ENCODE measurements at places on chromosomes 2 and 18.

DNA sequence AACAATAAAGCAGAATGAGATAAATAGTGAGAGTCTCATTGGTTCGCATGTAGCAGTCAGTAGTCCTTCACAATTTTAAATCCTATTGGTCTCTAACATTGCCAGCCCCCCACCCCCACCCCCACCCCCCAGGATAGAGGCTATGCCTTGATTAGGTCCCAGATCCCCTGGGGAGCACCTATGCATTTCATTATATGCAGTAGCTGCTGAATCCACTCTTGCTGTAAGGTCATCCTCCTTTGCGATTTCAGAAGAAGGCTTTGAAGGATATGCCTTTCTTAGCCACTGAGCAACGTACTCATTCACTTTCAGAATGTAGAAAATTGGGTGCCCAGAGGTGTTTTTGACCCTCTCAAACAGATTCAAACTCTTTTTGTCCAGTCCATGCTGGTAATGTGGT, 382.8 kb upstream of the GALNT5 start:
- no peak for DNase-seq

- DNase-seq: no peak
Measured at GRCh38 chr2:233486357-233486756, 80.2 kb downstream of the USP40 start.

DNA sequence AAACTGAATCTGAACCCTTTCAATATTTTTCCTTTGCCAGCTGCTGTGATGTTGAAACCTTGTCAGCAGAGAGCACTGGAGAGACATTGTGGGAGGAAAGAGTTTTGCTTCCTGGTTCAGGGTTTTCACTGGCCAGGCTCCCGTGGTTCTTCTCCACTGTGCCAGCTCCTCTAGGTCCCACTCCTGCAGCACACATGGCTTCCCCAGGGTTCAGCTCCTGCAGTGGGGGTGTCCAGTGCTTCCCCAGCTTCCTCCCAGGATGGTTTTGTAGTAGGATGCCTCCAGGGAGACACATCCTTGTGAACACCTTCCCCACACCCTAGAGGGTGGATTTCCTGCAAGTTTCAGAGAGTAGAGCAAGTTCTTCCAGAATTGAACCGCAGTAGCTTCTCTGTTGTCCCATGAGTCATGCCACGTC, 24.0 kb upstream of the SULT1C3 start:
- DNase-seq: no peak

DNA sequence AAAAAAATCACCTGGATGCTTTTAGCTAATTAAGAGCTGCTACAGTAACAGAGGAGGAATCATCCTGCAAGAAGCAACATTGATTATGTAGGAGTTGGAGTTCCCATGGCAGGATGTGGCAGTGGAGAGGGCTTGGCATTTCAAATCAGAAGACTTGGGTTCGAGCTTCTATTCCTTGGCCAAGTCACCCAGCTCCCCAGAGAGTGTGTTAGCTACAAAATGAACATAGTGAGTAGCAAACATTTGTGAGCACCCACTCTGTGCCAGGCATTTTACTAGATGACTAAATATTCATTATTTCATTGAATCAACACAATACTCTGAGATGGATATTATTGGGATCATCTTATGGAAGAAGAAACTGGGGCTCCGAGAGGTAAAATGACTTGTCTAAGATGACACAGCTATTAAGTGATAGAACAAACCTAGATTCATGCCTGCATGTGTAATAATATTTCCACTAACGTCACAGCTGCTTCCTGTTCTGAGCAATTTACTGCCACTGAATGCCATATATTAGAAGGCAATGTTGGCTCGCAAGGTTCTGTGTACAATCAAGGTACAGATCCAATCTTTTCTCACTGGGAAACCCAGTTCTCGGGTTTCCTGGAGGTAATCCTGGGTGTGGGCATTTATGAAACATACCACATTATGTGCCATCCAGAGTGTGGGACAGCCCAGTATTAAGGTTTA, 18.0 kb downstream of the NTSR2 start:
- DNase-seq: no peak

DNA sequence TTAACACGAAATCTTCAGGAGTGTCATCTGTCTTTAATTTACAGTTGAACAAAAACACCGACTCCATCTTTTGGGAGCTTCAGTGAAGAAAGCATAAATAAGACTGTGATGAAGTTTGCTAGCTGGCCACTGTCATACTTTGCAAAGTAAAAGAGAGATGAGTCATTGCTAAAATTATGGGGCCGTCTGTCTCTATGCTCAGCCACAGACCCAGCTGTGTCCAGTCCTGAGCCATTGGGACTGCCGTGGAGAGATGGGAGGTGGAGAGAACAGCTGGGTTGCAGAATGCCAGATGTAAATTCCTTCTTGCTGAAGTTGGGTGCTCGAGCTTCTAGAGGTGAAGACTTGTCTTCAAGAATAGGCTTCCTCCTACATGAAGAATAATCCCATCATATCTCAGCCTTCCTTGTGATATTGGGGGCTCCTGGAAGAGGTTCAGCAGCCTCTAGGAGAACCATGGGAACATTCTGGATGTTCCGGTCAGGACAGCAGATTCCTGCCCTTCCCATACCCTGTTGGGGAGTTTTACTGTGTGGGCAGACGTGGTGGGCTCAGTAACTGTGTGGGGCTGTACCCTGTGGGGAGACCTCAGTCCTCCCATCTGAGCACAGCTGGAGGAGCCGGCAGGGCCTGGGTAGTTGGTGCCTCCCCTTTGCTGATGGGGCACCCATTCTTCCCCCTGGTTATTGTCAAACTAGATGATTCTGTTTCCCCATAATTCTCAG, 71.1 kb downstream of the LDLRAD4 start:
- DNase-seq: no peak

GRCh38 chr2:166841152-166841551, 47.1 kb upstream of the XIRP2 start:
- no peak for DNase-seq

GRCh38 chr2:199457147-199458008, at the start of gene SATB2:
Gene SATB2 (minus strand): TSS chr2:199457939. CDS start chr2:199456037, 1,902 bp downstream.
- no peak for DNase-seq

DNA sequence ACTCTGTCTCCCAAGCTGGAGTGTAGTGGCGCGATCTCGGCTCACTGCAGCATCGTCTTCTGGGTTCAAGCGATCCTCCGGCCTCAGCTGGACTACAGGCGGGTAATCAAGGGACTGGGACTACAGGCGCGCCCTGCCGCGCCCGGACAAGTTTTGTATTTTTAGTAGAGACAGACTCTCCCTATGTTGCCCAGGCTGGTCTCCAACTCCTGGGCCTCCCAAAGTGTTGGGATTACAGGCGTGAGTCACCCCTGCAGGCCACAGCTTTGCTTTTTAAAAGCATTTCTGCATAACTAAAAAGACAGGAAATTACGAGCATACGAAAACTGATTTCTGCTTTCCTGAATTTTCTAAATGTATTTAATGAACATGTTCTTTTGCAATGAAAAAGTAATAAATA, 916 bp upstream of the OSBPL1A start:
- DNase-seq: no peak

- DNase-seq: no peak
Measured at GRCh38 chr2:138601458-138602165, 100.0 kb downstream of the SPOPL start.

GRCh38 chr18:49934457-49934856, 121.1 kb upstream of the ACAA2 start:
- no peak for DNase-seq

DNA sequence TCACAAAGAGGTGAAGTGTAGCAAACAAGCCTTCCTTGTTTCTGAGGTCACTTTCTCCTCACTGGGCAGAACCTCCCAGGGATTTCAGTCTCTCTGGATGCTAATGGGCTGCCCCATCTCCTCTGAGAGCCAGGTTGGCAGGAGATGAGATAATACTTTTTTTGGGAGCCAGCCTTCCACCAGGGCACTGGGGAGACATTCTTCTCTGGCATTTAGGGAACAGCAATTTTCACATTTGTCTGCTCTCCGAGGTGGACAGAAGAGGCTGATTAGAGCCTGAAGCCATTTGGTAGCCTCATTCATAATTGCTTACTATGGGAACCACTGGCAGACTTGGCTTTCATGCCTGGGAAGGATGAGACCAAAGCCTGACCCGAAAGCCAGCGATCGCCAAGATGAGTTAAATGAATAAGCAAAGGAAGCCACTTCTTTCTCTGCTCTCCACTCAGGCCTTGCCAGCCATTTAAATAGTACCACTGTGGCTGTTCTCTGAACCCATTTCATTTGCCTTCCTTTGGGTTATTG, 70.1 kb downstream of the NRP2 start:
- DNase-seq: no peak

- DNase-seq: no peak
Measured at GRCh38 chr18:47050468-47050867, 15.0 kb upstream of the ELOA2 start.

DNA sequence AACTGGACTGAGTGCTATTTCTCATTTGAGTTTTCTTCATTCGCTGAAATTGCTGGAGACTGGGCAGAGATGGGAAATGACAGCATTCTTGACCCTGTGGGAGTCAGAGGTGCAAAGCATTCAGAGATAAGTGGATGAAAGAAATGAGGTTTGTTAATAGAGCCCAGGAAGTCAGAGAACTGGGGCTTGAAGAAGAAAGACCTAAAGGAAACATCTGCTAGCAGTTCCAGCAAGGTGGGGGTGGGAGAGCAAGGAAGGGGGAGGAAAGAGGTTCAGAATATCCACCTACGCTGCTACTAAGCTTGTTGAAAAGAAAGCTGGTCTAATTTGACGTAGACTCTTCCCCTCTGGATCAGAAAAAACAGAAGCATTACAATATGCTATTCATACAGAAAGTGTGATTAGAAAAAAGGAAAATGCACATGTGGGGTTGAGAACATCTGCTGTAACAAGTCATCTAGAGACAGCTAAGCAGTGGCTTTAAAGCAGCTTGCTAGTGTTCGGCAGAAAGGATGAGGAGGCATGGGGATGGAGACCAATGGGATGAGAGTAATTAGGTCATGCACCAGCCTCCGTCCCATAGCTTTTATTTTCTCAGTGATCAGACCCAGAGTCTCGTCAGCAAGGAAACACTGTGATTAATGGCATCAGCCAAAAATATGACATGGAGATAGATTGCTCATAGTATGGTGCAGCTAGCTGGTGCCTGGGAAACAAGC, 29.7 kb downstream of the NAB1 start:
- DNase-seq: peak; percentile 38

GRCh38 chr2:9753276-9753600, 90.0 kb upstream of the TAF1B start:
- peak; percentile 51 for DNase-seq

- DNase-seq: no peak
Measured at GRCh38 chr2:130882111-130882690, 45.5 kb downstream of the ARHGEF4 start.

GRCh38 chr2:8022908-8023640, 658.8 kb upstream of the ID2 start:
- DNase-seq: peak; percentile 30

GRCh38 chr2:185979546-185980071, 241.0 kb downstream of the FSIP2 start:
- no peak for DNase-seq

GRCh38 chr18:8029061-8029460, 461.9 kb downstream of the PTPRM start:
- no peak for DNase-seq

GRCh38 chr2:240422658-240423329, 12.7 kb upstream of the GPC1 start:
- no peak for DNase-seq

- no peak for DNase-seq
Measured at GRCh38 chr18:47863041-47863440, 67.4 kb downstream of the SMAD2 start.

DNA sequence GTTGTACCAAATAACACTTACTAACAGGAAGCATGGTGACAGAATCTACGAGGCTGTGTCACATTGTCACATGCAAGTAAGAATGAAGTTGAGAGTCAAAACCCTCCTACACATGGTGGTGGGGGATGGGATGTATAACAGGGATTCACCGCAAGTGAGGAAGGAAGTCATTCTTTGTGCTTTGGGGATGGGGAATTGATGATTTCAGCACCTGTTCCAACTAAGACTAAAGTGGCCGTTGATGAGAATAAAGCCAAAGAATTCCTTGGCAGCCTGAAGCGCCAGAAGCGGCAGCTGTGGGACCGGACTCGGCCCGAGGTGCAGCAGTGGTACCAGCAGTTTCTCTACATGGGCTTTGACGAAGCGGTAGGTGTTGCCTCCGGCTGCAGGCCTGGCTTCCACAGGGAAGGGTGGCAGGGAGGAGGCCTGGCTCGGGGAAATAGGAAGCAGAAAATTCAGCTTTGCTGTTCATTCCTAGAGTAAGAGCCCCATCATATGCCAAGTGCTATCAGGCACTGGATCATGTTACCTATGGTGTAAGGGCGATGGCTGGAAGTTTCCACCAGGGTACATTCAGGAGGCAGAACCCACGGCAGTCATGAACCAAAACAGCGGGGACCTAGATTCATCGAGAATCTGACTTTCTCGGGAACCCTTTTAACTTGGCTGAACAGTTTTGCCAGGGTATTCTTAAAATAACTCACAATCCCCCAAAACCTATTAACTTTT, 120.3 kb downstream of the UXS1 start:
- DNase-seq: no peak

DNA sequence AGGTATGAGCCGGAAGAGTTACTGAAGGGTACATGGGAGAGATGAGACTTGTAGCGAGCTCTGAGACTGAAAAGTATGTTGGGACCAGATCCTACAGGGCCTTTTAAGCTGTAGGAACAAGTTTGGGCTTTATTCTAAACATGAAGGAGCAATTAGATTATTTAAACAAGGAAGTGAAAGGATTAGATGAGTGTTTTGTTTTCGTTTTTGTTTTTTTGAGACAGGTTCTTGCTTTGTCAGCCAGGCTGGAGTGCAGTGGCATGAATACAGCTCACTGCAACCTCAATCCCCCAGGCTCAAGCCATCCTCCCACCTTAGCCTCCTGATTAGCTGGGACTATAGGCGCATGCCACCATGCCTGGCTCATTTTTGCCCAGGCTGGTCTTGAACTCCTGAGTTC, 110.7 kb downstream of the C1D start:
- no peak for DNase-seq

DNA sequence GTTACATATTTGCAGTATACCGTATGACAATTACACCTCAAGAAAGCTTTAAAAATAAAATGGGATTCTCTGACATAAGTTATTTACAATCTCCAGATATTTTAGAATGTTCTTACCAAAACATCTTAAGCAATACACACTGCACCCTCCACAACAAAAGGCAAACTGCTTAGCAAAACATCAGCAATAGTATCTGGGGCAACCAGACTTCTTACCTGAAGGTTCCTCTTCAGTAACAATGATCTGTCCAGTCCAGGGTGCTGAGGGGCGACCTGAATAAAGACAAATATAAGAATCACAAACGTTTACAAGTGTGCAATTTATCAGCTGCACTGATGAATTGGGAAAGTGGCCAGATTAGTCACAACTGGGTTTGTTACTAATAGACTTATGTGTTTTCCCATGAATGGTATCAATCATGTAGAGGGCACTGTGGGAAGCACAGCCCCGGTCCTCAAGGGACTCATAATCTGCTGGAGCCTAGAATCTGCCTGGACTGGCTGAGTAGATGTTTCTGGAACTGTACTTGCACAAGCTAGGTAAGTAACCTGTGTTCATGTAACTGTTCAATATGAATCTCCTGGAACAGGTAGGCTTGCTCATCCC, 70.7 kb downstream of the MYOM1 start:
- no peak for DNase-seq

DNA sequence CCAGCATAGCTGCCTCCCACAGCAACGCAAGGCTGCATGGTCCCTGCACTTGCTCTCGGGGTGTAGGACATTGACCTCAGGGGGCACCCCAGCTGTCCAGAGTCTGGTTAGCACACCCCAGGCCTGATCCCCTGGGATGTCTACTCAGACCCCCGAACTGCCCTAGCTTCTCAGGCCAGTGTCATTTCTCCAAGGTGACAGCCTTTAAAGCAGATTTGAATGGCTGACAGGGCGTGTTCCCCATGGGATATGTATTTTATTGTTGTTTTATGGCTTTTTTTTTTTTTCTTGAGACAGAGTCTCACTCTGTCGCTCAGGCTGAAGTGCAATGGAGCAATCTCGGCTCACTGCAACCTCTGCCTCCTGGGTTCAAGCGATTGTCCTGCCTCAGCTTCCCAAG, 40.8 kb upstream of the PTMA start:
- no peak for DNase-seq
